Activated CD4-positive, alpha-beta T cell treated with anti-CD3 and anti-CD28 coated beads, Interleukin-2, amount 50 U/mL, for 24 hours (primary cell): ENCODE measurements at places on chromosomes 5 and 9.

DNA sequence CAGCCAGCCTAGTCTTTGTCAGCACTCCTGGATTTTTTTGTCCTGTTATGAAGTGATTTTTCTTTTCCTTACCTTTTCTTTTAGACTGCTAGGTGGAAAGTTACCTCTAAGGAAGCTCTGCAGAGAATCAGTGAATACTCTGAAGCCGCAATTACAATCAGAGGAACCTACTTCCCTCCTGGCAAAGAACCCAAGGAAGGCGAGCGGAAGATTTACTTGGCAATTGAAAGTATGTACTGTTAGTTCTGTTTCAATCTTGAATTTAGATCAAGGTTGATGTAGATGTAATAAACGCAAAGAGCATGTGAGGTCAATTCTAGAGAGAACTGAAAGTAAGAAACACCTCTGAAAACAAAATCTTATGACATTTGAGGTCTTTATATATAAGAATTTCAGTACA lies 27.0 kb upstream of the C5orf24 start:
- DNase-seq = no peak

DNA sequence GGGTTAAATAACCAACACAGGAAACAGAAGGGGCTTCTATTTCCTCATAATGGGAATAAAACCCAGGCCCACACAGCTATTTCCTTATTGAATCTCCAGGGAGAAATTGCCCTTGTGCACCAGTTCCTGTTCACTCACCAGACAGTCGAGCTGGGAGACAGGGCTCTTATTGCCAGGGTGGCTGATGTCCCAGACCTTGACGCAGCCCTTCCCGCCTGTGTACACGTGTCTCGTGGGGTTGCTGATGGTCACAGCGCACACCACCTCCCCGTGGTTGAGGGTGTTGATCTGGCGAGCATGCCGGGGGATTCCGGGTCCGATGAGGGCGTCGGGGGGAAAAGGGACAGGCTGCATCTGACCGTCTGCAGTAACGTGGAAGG lies 96.5 kb downstream of the TLE1 start:
- no peak for DNase-seq

DNA sequence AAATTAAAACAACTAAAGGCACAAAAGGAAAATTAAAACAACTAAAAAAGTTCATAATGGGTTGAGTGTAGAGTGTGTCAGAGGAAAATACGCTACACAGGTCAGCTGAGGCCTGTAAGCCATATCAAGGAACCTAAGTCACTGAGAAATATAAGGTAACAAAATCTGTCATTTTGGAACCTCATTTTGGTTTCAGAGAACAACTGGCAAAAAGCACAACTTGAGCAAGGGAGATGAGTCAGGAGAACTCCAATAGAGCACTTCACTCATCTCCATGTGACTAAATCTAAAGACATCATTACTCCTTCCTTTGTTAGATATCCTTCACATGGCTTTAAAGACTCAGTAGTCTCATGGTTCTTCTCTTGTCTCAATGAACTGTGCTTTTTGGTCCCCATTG lies 269.4 kb upstream of the POU5F2 start:
- DNase-seq = no peak

DNA sequence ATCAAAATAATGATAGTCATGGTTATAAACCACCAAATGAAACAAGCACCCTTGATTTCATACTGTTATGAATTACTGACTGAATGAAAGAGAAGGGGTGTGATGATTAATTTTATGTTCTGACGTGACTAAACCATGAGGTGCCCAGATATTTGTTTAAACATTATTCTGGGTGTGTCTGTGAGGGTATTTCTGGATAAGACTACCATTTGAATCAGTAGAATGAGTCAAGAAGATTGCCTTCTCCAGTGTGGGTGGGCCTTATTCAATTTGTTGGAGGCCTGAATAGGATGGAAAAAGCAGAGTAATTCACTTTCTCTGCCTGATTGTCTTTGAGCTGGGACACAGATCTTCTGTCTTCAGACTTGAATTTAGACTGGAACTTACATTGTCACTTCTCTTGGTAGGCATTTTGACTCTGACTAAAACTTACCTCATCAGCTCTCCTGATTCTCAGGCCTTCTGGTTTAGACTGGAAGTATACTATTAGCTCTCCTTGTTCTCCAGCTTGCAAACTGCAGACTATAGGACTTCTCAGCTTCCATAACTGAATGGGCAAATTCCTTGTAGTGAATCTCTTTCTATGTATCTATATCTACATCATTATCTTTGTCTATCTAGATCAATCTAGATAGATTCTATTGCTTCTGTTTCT lies 321.9 kb upstream of the TARS1 start:
- DNase-seq = no peak
